ENCODE measurements at places on chromosomes 1 and 21.

GRCh38 chr1:214029796-214030195 is 42.0 kb downstream of the PROX1 start:
- DNase-seq: no peak

DNA sequence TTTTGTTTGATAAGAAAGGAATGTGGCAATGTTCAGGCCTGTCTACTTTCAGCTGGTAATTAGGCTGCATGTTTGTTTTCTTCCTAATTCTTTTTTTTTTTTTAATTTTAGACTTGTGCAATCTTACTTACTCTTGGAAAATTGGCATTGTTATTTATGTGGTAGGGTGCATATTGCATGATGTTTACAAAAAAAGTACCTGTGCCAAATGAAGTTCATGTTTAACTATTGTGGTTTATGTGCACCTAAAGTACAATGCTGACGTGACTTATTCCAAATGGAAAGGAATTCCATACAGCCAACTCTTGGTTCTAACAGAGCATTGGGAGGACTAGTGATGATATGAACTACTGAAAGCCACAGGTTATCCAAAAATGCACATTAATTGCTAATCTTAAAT is 51.0 kb downstream of the KCNK2 start:
- DNase-seq: no peak

GRCh38 chr1:100860397-100860991 is 34.1 kb downstream of the EXTL2 start:
- no peak for DNase-seq

GRCh38 chr21:37682966-37683365 is 233.3 kb downstream of the KCNJ6 start:
- DNase-seq: no peak
